ENCODE measurements at places on chromosomes 16 and 17.

GRCh38 chr16:22664132-22664531 is 149.8 kb upstream of the HS3ST2 start:
- DNase-seq: no peak

GRCh38 chr16:78984324-78984723 is 616.2 kb downstream of the MAF start:
- DNase-seq: no peak

DNA sequence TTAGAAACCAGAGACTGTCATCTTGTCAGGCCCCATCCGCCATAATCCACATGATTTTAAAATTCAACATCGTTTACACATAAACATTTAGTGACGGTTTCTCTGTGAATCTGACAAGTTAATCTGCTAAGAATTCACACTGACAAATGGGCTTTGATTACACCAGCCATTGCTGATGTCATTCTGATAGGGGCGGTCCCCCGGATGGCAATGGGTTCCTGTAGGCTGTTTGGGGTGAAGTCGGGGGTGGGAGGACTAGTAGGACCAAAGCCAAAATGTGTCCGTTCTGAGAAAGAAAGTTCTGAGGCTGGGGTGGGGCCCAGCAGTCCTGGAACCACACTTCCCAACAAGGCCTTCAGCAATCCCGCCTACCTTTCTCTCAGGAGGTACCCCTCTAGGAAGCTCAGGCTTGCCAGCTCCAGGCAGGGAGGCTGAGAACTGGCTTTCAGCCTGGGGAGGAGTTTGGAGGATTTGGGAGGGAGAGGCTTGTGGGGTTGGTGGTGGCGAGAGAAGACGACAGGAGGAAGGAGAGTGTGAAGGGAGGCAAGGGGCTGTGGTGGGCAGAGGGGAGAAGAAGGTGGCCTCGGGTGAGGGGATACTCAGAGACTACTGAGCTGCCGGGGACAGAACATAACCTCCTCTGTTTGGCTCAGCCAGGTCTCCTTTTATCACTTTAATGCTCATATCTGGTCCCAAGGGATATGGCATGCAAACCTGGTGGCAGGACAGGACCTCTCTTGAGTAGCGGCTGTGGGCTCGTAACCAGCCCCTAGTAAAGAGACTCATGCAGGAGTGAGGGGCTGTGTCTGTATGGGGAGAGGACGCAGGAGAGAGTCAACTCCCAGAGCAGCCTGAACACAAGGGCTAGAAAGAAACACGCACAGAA is 8.6 kb downstream of the HIC1 start:
- no peak for DNase-seq

DNA sequence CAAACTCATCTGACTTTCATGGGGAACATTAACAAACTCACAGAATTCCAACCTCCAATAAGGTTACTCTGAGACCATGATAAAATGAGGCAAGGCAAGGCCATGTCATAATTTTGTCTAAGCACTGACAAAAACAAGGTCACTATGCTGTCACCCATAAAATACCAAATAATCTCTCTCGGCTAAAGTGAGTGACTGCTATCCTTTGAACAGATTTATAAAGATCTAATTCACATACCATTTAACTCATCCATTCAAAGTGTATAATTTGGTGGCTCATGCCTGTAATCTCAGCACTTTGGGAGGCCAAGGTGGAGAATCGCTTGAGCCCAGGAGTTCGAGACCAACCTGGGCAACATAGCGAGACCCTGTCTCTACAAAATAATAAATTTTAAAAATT is 20.6 kb upstream of the CA4 start:
- no peak for DNase-seq

DNA sequence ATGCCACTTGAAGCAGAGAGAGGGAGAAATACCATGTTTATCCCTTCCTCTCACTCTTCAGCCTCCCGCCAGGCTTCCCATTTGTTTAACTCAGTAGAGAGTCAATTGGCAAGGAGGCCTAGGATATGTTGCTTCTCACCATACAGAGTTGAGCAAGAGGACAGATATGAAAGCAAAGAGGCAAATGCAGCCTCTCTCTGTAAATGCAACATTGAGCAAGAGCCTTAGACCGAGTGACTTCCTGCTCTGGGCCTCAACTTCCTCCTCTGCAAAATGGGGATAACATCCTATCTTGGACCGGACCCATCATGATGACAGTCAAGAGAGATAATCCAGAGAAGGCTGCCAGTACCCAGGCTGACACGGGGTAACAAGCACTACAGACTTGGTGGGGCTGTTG is 36.8 kb downstream of the SOCS1 start:
- no peak for DNase-seq

DNA sequence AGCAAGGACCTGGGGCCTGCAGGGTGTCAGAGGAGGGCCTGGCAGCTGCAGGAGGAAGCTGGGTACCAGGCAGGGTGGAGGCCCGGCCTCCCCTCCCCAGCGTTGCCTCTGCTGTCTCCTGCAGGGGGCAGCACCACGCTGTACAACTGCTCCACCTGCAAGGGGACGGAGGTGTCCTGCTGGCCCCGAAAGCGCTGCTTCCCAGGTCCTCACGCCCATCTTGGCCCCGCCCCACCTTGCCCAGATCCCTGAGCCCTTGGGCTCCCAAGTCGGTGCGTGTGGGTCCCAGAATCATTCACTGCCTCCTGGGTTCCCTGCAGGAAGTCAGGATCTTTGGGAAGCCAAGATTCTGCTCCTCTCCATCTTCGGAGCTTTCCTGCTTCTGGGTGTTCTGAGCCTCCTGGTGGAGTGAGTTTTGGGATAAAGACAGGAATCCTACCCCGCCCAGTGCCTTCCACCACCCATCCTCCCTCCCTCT is 1.2 kb downstream of the TMEM95 start:
- DNase-seq: peak; percentile 71

- DNase-seq: no peak
Observed at GRCh38 chr16:2838928-2839327, 8.8 kb downstream of the ZG16B start.

- no peak for DNase-seq
Observed at GRCh38 chr17:81173052-81173761, 7.2 kb upstream of the AATK start.

- DNase-seq: no peak
Observed at GRCh38 chr16:65788434-65789140, 577.9 kb upstream of the CDH5 start.

- no peak for DNase-seq
Observed at GRCh38 chr16:21645261-21645721, 7.1 kb downstream of the IGSF6 start.

GRCh38 chr16:65672960-65673359 is 551.1 kb upstream of the CDH11 start:
- no peak for DNase-seq

DNA sequence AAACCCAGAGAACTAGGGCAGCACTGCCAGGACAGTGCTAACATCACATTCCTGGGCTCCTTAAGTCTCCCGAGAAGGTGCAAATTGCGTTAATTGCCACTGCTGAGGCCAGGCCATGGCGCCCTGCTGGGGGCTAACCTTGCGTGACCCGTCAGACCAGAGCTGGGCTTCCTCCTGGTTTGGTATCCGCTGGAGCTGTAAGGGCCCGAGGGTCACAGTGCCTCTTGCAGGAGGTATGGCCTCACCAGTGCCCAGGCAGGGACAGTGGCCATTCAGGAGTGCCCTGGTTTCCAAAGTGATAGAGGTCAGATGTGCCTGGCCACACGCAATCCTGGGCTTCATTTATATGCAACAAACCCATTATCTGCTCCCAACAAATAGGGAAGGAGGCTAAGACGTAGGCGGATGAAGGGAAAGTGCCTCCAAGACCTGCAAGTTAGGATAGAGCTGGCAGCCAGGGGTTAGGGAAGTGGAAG is 17.7 kb upstream of the ADCY9 start:
- no peak for DNase-seq

DNA sequence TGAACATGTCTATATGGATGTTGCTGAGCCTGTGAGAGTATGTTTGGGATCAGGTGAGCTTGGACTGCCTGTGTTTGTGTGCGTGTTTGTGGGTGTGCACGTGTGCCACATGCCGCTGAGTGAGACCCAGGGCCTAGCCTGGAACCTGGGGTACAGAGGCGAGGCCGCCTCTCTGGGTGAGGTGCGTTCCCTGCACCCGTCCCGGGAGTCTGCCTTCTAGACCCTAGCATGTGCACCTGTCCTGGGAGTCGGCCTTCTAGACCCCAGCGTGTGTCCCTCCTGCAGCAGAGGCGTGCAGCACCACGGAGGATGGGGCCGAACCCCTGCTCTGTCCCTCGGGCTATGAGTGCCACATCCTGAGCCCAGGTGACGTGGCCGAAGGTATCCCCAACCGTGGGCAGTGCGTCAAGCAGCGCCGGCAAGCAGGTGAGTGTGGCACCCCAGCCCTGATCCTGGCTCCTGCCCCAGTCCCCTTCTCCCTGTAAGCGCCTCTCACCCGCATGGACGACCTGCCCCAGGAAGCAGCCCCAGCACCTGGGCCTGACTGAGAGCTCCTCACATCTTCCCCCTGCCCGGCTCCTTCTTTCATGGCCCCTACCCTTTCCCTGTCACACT is 24.6 kb downstream of the WFDC1 start:
- DNase-seq: no peak

- no peak for DNase-seq
Observed at GRCh38 chr17:48578616-48579470, 693 bp upstream of the HOXB4 start.

DNA sequence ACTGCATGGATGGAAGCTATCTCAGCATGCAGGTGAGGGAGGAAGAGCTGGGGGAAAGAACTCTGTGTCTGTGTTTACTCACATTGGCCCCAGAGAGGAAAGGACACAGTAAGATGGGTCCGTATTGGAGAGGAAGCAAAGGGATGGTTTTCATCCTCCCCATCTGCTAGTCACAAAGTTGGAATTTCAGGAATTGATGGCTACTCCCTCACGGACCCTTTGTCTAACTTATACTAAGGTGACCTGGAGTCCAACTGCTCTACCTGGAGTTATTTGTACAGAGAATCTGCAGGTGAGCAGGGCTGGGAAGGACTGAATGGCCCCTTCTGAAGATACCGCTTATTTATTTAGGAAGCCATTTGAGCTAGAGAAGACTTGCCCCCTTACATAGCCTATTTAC is 55.1 kb downstream of the WNT3 start:
- DNase-seq: no peak

GRCh38 chr16:48197294-48197693 is 41.5 kb upstream of the ABCC12 start:
- no peak for DNase-seq

- DNase-seq: no peak
Observed at GRCh38 chr16:53369921-53370320, 64.3 kb upstream of the RBL2 start.

DNA sequence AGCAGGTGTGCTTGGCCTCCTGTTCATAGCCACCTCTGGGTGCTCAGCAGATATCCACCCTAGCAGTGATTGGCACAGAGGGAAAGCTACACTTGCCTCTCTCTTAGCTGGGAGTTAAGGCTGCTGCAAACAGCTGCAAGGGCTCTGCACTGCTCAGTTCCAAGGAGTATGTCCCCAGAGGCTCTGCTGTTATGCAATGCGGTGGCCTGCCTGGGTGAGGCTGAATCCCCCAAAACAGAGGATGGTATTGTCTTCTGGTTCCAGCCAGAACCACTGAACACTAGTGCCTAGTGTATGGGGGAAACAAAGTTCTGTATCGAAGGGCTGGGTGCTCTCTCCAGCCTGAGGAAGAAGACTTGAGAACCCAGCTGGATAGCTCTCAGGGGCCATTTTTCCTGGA is 16.8 kb downstream of the TMEM94 start:
- no peak for DNase-seq

DNA sequence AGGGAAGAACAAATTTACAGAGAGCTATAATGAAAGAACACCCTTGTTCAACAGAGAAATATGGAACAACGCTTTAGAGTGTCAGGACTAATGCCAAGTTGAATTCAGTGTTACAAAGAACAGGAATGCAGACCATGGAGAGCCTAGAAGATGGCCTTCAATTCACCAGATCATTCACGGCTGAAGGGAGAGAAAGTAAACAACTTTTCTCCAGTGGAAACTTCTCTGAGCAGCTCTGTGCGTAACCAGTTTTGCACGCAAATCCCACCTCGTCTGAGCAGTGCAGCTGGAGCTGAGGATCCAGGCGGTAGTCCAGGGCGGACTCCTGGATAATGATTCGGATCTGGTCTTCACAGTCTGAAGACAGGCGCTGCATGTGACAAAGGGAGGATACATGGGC is 40.5 kb upstream of the CLEC18B start:
- DNase-seq: no peak

- DNase-seq: no peak
Observed at GRCh38 chr16:6602405-6602804, 730.2 kb upstream of the RBFOX1 start.

DNA sequence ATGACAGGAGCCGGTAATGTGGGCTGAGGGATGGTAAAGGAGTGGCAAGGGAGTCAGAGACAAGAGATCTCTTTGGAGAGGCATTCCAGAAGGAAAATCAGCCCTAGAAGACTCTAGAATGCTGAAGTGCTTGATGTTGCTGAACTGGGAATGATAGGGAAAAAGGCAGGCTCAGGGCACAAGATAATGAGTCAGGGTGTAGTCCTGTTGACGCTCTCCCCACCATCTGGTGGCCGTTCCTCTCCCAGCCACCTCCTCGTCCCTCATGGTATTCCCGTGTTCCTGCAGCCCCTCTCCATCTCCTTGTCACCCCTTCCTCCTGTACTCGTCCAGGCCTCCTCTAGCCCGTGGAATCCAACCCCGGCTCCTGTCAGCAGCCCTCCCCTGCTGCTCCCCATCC is 11.1 kb upstream of the ALDOA start:
- no peak for DNase-seq

DNA sequence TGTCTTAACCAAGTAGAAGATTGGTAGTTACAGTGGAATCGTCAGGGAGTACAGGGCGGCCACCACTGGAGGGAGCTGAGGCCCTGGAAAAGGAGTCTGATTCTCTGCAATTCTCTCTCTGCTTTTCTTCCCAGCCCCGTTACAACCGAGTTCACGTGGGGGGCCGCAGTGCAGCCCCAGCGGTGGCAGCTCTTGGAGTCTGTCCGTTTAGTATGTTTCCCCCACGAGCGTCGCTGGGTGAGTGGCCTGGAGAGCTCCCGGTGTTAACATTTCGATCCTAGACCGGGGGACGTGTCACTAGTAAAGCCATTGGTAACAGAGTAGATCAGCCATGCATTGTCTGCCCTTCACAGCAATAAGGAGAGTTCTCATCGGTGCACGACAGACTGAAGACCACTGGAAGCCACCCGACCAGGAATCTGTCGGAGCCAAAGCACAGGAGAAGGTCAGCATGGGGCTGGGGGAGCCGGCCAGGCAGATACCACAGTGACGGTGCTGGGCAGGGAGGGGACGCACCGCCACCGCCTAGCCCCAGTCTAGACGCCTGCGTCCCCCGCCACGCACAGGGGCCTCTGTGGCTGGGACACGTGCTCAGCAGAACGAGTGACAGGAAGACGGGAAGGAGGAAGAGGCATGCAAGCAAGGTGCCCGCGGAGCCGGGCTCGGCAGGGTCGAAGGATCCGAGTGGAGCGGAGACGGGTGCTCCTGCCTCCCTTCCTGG is 15.7 kb downstream of the SLC16A3 start:
- no peak for DNase-seq

- DNase-seq: no peak
Observed at GRCh38 chr16:27107185-27107592, 40.5 kb downstream of the C16orf82 start.

DNA sequence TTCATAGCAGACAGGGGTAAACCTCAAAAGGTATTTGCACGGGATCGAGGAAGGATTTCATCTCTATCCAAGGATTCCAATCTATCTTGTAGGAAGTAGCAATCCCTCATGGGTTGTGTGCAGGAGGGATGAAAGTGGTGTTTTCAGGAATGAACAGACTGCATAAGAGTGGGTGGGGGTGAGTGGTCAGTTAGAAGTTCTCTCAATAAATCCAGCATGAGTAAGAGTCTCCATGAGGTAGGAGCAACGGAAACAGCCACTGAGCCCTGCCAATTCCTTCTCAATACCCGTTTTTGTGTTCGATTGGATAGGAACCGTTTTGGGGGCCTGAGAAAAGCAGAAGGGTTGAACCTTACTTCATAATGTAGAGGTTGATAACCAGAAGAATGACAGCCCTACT is 375.6 kb downstream of the SOX9 start:
- DNase-seq: no peak
